ENCODE measurements at places on chromosomes 1 and 21.

DNA sequence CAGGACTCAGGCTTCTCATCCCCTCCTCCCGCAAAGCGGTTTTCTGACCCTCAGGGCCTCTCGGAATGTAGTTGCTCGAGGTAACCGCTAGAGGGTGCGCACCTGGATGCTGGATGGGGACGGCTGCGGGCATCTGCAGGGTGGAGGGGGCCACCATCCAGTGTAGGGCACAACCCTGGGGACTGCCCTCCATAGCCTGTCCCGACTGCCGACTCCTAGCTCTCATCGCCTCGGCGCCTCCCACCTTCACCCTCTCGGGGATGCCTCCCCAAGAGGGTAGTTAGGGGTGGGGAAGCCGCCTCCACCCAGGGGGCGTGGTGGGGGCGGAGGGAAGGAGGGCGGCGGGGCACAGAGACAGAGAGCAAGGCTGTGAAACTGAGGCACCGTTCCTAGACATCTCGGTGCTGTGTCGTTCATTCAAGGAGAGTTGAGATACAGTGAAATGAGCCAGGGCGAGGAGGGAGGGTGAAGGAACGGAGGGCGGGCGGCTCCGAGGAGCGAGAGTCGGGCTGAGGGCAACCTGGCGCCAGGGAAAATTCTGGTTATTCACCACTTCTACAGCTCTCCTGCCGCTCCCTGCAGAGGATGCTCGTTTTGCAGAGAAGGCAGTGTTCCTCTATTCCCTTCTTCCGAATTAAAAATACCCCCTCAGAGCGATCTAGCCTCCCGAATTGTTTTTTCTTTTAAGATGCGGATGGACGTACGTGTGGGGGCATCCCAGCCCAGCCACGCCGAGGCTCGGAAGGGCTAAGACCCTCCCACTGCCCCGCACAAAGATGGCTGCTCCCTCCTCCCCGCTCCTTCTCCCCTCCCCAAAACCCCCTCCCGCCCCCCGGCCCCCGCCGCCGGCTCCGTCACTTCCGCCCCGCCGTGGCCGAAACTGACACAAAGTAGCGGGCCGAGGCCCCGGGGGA is at the start of gene ATP8B2:
TSS of gene ATP8B2 (plus strand) at position 857 of the 914 bp plus-strand sequence. CDS start 2,617 bp downstream, outside the sequence.
- peak; percentile 77 for DNase-seq

- no peak for DNase-seq
Observed at GRCh38 chr1:12284486-12284885, 54.7 kb downstream of the VPS13D start.

DNA sequence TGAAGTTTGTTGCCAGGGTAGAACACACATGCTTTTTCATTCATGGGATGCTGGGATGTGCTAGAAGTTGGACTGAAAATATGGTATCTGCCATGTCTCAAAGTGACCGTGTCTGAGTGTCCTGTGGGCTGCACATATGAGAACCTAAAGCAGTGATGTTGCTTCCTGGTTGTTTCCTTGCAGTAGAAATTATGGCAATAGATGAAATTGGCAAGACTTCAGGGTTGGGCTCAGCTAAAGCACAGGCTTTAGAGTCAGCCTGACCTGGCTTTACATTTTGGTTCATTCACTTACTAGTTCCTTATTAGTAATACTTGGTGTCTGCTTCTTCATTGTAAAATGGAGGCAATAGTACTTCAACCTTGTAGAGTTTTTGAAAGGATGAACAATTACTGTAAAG is 2.2 kb downstream of the LAMC2 start:
- no peak for DNase-seq

- DNase-seq, result no peak
Observed at GRCh38 chr1:17916702-17917101, 161.6 kb downstream of the ACTL8 start.

GRCh38 chr1:169681140-169681539 is 30.3 kb downstream of the SELL start:
- DNase-seq, result no peak

- no peak for DNase-seq
Observed at GRCh38 chr1:16922466-16922865, 735 bp downstream of the CROCC start.

GRCh38 chr1:6496365-6496721 is 4.9 kb upstream of the PLEKHG5 start:
- no peak for DNase-seq

DNA sequence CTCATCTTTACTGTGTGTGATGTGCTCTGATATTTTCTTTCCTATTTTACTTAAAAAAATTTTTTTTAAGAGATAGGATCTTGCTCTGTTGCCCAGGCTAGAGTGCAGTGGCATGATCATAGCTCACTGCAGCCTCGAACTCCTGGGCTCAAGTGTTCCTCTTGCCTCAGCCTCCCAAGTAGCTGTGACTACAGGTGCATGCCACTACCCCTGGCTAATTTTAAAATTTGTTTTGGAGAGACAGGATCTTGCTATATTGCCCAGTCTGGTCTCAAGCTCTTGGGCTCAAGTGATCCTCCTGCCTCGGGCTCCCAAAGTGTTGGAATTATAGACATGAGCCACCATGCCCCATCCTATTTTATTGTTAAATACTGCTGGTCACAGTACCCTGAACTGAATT is 67.4 kb downstream of the FOXD2 start:
- DNase-seq, result no peak

- DNase-seq, result no peak
Observed at GRCh38 chr1:42186152-42186551, 21.6 kb upstream of the GUCA2A start.

All from central memory CD4-positive, alpha-beta T cell (primary cell).